Endothelial cell (in vitro differentiated cells): ENCODE measurements at places on chromosomes 12 and 14.

GRCh38 chr14:102738373-102739189 is 38.7 kb upstream of the TRAF3 start:
- no peak overlapping the region for H3K27ac ChIP-seq
- no peaks in the 10 kb centered on the region for H3K4me1 ChIP-seq
- no peak for DNase-seq

DNA sequence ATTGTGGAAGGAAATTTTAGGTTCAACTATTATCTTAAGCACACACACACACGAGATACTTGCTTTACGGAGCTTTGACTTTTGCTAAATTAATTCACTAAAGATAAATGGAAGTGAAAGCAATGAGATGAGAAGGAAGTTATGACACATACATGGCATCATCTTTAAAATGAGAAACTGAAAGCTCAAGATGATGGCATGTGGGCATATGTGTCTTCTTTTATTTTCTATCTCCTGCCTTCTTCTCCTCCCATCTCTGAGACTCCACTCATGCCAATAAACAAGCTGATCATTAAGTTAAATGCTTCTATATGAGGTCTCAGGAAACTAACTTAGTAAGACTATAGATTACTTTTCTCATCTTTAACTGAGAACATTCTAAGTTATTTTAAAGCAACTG is 216.7 kb downstream of the MED13L start:
- no peak overlapping the region for H3K4me3 ChIP-seq
- DNase-seq, result no peak
- H3K27ac ChIP-seq, result no peak overlapping the region

- no peaks in the 10 kb centered on the region for H3K4me1 ChIP-seq
- H3K27ac ChIP-seq, result no peak overlapping the region
Measured at GRCh38 chr12:74322792-74323191, 214.8 kb upstream of the ATXN7L3B start.

GRCh38 chr12:55712700-55713415 is 3.0 kb upstream of the BLOC1S1 start:
- no peak overlapping the region for H3K27ac ChIP-seq
- peaks cover 7% of the 10 kb centered on the region for H3K36me3 ChIP-seq
- H3K27me3 ChIP-seq, result peaks cover 27% of the 10 kb centered on the region
- H3K4me3 ChIP-seq, result no peak overlapping the region
- H3K4me1 ChIP-seq, result peaks cover 32% of the 10 kb centered on the region

GRCh38 chr14:77100961-77101360 is 2.9 kb downstream of the CIPC start:
- peaks cover 16% of the 10 kb centered on the region for H3K27me3 ChIP-seq
- DNase-seq, result no peak
- peaks cover 72% of the 10 kb centered on the region for H3K4me1 ChIP-seq
- peak overlapping the region; percentile 92 for H3K27ac ChIP-seq
- H3K36me3 ChIP-seq, result peaks cover 5% of the 10 kb centered on the region

DNA sequence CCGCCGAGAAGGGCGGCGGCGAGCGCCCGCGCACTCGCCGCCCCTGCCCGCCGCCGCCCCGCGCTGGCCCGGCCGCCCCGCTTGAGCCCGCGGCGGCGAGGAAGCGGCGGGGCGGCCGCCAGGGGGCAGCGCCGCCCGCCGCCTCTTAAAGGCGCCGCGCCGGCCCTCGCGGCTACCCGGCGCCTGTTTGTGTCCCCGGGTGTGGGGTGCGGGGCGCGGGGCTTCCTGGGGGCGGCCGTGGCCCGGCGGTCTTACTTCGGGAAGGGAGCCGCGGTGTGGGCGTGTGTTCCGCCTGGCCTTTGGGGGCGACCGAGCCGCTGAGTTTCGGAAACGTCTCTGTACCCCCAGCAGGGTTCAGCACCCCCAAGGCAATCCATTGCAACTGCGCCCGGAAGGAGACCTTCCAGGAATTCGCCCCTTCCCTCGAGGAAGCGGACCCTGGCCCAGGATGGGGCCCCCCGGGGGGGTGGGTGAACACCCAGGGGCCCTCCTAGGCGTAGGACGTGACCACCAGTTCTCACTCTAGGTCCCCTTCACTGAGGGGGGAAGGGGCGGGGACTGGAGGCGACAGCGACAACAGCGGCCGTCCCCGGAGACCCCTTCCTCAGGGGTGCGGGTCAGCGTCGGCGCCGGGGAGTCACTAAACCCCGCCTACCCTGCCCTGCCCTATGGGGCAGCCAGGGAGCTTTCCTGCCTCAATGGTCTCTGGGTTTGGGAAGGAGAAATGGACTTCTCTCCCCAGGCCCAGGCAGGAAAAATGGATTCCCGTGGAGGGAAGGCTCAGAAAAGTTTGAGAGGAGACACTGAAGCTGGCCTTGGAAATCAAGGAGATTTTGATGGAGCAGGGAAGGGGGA is at the start of gene ITPK1:
Gene ITPK1 (minus strand): TSS at position 105 of the 855 bp plus-strand sequence. CDS start 762 bp downstream, outside the sequence.
- H3K27me3 ChIP-seq, result peaks cover 16% of the 10 kb centered on the region
- H3K4me3 ChIP-seq, result peak within 1 kb of the TSS; percentile 84
- H3K36me3 ChIP-seq, result no peaks in the 10 kb centered on the region
- DNase-seq, result peak; percentile 62
- H3K27ac ChIP-seq, result no peak within 1 kb of the TSS
- H3K4me1 ChIP-seq, result peaks cover 11% of the 10 kb centered on the region

DNA sequence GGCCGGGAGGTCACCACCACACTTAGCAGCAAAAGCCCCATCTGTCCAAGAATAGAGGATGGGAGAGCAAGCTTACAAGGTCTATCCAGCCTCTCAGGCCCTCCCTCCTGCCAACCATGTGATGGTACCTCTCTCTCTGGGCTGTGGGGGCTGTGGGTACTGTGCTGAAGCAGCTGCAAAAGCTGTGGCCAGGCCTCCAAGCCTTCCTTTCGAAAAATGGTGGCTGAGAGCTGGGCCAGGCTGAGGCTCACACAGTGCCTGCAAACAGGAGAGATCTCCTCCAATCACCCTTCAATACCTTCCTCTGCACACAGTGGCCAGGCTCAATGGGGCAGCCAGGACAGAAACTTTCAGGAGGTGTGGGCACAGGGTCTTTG is 1.1 kb downstream of the IPO4 start:
- H3K4me1 ChIP-seq, result peaks cover 13% of the 10 kb centered on the region
- H3K4me3 ChIP-seq, result peak overlapping the region; percentile 90
- no peak for DNase-seq
- H3K27ac ChIP-seq, result no peak overlapping the region

DNA sequence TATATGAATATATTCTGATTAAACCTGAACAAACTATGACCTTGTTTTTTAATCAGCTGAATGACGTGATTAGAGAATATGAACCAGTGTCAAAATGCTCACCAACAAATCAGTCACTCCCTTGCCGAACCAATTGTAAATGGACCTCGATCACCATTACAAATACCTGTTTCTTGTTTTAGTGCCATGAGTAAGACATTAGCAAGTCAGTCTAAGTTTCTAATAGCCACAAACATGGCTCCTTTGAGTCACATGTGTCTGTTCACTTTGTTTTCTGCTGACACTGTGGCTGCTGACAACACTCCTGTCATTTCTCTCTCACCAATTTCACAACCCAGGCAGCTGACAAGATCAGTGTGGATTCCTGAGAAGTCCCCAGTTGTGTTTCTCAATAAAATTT is 286.2 kb upstream of the MDGA2 start:
- H3K27ac ChIP-seq, result no peak overlapping the region
- DNase-seq, result no peak
- H3K4me3 ChIP-seq, result no peak overlapping the region
- no peaks in the 10 kb centered on the region for H3K4me1 ChIP-seq

- DNase-seq, result no peak
- H3K4me3 ChIP-seq, result no peak overlapping the region
- no peak overlapping the region for H3K27ac ChIP-seq
- no peaks in the 10 kb centered on the region for H3K36me3 ChIP-seq
- H3K4me1 ChIP-seq, result no peaks in the 10 kb centered on the region
- H3K27me3 ChIP-seq, result peaks cover 4% of the 10 kb centered on the region
Measured at GRCh38 chr12:123131291-123131832, 19.5 kb downstream of the PITPNM2 start.

- peaks cover 14% of the 10 kb centered on the region for H3K36me3 ChIP-seq
- H3K4me3 ChIP-seq, result no peak overlapping the region
- no peak for DNase-seq
- no peak overlapping the region for H3K27ac ChIP-seq
- H3K27me3 ChIP-seq, result no peaks in the 10 kb centered on the region
- peaks cover 19% of the 10 kb centered on the region for H3K4me1 ChIP-seq
Measured at GRCh38 chr12:15962760-15963159, 51.6 kb downstream of the DERA start.

DNA sequence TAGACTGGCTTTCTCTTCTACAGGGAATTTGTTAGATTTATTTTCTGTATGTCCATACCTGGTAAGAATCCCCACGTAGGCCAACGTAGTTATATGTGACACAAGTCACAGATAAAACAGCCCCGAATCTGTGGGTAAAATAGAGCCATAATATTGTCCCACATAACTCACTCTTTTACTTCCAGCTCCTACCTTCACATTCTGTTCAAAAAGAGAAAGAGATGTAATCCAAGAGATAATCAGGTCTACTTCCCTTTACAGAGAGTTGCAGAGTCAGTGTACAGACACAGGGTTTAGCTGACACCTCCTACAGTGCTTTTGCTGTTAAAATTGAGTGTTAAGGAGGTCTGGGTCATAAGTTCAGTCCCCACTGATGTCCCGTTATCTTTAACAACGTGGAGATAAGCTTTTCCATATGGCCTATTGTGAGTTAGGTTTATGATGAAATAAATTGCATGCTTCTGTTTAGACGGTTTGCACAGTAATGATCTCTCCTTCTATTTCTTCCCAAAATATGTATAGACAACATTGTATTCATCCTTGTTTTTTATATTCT is 446.5 kb downstream of the ADAMTS20 start:
- no peak overlapping the region for H3K27ac ChIP-seq
- no peaks in the 10 kb centered on the region for H3K36me3 ChIP-seq
- no peak for DNase-seq

GRCh38 chr14:46581036-46581671 is 70.4 kb downstream of the RPL10L start:
- H3K36me3 ChIP-seq, result no peaks in the 10 kb centered on the region
- H3K27me3 ChIP-seq, result no peaks in the 10 kb centered on the region
- H3K27ac ChIP-seq, result peak overlapping the region; percentile 3
- peaks cover 3% of the 10 kb centered on the region for H3K4me1 ChIP-seq
- no peak overlapping the region for H3K4me3 ChIP-seq
- peak; percentile 57 for DNase-seq

GRCh38 chr14:102246071-102246470 is 58.9 kb downstream of the MOK start:
- H3K36me3 ChIP-seq, result no peaks in the 10 kb centered on the region
- H3K27ac ChIP-seq, result no peak overlapping the region
- no peak for DNase-seq
- H3K27me3 ChIP-seq, result no peaks in the 10 kb centered on the region
- H3K4me3 ChIP-seq, result no peak overlapping the region

- peaks cover 45% of the 10 kb centered on the region for H3K27me3 ChIP-seq
- peaks cover 10% of the 10 kb centered on the region for H3K4me1 ChIP-seq
- peak; percentile 84 for DNase-seq
- no peaks in the 10 kb centered on the region for H3K36me3 ChIP-seq
Measured at GRCh38 chr12:113479590-113480335, 8.1 kb upstream of the LHX5 start.

GRCh38 chr14:82223276-82223675 is 689.6 kb upstream of the SEL1L start:
- H3K27me3 ChIP-seq, result peaks cover 1% of the 10 kb centered on the region
- H3K36me3 ChIP-seq, result no peaks in the 10 kb centered on the region
- no peak for DNase-seq
- H3K4me1 ChIP-seq, result no peaks in the 10 kb centered on the region
- H3K4me3 ChIP-seq, result no peak overlapping the region
- no peak overlapping the region for H3K27ac ChIP-seq

GRCh38 chr14:59190372-59190771 is 1.9 kb downstream of the DAAM1 start:
- peak overlapping the region; percentile 97 for H3K4me3 ChIP-seq
- peaks cover 12% of the 10 kb centered on the region for H3K36me3 ChIP-seq
- peaks cover 12% of the 10 kb centered on the region for H3K27me3 ChIP-seq
- peak overlapping the region; percentile 95 for H3K27ac ChIP-seq
- peaks cover 31% of the 10 kb centered on the region for H3K4me1 ChIP-seq

DNA sequence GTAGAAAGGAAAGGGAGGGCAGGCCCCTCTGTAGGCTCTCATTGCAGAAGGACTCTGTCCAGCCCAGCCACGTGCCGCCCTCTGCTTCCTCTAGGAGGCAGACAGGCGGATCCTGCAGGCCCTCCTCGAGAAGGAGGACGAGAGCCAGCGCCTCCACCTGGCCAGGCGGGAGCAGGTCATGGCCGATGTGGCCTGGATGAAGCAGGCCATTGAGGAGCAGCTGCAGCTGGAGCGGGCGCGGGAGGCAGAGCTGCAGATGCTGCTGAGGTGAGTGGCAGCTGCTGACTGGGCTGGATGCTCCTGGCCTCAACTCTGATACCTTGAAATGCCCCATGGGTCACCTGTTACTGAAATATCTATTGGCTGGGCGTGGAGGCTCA is 10.9 kb downstream of the TCHP start:
- H3K4me1 ChIP-seq, result peaks cover 19% of the 10 kb centered on the region
- peak; percentile 81 for DNase-seq
- H3K4me3 ChIP-seq, result peak overlapping the region; percentile 32
- H3K27me3 ChIP-seq, result peaks cover 3% of the 10 kb centered on the region

DNA sequence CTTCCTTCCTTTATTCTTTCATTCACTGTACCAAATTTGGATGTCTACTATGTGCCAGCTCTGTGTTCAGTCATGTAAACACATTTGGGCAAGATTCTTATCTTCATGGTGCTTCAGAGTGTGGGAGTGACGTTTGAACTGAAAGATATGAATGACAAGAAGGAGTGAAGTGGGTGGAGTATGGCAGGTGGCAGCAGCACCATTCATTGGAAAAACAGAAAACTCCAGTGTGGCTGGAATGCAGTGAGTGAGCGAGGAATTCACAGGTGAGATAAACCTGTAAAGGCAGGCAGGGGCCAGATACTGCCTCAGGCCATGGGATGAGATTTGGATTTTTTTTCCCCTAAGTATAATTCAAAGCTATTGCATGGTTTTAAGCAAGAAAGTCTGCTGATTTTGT is 140.7 kb upstream of the CCDC198 start:
- H3K27me3 ChIP-seq, result no peaks in the 10 kb centered on the region
- H3K4me3 ChIP-seq, result no peak overlapping the region
- H3K27ac ChIP-seq, result no peak overlapping the region
- H3K36me3 ChIP-seq, result no peaks in the 10 kb centered on the region
- no peak for DNase-seq
- H3K4me1 ChIP-seq, result no peaks in the 10 kb centered on the region

DNA sequence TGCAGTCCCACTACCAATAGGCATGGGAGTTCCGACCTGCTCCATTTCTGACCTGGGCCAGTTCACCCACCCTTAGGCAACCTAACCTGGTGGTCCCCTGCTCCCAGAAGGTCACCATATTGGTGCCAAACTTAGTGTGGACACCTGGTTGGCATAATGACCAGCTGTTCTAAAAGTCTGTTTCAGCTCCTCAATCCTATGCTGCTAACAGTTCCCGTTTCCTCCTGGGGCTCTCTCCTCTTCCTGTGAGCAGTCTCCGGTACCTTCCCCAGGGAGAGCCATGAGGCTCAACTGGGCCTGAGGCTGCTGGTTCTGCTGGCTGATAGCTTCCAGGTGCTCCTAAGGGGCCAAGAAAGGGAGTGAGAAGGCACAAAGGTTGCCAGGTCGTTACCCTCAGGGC is 15.9 kb upstream of the BLTP3B start:
- peak overlapping the region; percentile 52 for H3K27ac ChIP-seq
- peaks cover 10% of the 10 kb centered on the region for H3K27me3 ChIP-seq
- no peak overlapping the region for H3K4me3 ChIP-seq
- no peaks in the 10 kb centered on the region for H3K4me1 ChIP-seq
- no peaks in the 10 kb centered on the region for H3K36me3 ChIP-seq
- DNase-seq, result no peak

GRCh38 chr12:58773986-58774385 is 146.3 kb downstream of the LRIG3 start:
- H3K36me3 ChIP-seq, result no peaks in the 10 kb centered on the region
- H3K27me3 ChIP-seq, result no peaks in the 10 kb centered on the region
- H3K4me1 ChIP-seq, result no peaks in the 10 kb centered on the region
